ENCODE measurements at places on chromosomes 6 and 20.

DNA sequence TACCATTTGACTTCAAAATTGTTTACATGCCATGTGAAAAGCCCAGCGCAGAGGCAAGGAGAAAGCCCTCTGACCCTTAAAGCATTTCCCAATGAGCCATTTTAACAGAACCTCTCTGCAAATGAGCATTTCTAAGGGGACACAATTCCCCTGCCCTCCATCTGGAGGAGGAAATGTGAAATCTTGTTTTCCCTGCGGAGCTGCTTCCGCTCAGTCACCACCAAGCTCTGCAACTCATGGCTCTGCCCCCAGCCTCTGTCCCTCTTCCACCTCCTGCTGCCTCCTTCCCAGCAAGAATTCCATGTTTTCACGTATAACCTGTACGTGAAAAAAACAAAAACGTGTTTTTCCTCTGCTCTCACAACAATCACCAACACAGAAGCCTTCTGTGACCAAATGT lies 12.3 kb downstream of the RIN2 start:
- DNase-seq, result no peak

- DNase-seq, result no peak
Observed at GRCh38 chr6:110643175-110643574, 166.8 kb upstream of the SLC22A16 start.

GRCh38 chr20:49276161-49276960 lies 1.5 kb downstream of the ZNFX1 start:
- peak; percentile 25 for DNase-seq

DNA sequence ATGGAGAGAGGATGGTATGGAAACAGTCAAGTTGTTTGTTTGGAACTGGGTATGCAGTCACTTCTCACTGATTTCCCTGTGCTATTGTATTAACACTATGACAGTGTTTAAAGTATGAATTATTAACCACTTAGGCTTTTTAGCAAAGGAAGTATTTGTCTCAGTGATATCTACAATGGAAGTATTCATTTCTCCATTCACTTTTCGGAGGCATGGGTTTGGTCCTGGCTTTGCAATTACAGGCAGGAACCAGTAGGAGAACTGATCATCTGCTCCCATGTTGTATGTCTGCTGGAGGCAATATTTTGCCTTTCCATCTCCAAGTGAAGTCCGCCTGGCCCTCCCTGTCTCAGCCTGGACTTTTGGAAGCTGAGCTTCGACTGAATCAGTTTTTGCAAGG lies 30.6 kb upstream of the EXOC2 start:
- DNase-seq, result no peak

- DNase-seq, result no peak
Observed at GRCh38 chr6:135212935-135213334, 31.8 kb downstream of the MYB start.

DNA sequence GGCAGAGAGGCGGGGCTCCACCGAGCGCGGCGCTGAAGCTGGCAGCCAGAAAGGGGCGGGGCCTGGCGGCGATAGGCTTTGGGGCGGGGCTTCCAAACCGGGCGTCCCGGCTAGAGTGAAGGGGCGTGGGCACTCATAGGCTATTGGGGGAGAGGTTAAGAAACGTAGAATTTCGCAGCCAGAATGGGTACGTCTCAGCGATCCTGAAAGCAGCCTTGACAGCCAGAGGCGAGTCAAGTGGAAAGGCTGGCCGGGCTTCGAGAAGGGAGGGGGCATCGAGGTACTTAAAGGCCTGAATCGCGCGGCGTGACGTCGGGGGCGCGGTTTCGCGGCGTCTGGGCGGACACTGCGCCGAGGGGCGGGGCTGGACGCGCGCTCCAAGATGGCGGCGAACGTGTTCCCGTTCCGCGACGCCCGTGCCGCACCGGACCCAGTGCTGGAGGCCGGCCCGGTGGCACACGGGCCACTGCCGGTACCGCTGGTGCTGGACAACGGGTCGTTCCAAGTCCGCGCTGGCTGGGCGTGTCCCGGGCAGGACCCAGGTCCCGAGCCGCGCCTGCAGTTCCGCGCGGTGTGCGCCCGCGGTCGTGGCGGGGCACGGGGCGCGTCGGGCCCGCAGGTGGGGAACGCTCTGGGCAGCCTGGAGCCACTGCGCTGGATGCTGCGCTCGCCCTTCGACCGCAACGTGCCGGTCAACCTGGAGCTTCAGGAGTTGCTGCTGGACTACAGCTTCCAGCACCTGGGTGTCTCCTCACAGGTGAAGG lies at the start of gene ACTR5:
Gene ACTR5, plus strand, starts transcription at position 364 of the 764 bp plus-strand sequence. Its CDS starts 19 bp downstream, at position 383.
- peak; percentile 98 for DNase-seq

DNA sequence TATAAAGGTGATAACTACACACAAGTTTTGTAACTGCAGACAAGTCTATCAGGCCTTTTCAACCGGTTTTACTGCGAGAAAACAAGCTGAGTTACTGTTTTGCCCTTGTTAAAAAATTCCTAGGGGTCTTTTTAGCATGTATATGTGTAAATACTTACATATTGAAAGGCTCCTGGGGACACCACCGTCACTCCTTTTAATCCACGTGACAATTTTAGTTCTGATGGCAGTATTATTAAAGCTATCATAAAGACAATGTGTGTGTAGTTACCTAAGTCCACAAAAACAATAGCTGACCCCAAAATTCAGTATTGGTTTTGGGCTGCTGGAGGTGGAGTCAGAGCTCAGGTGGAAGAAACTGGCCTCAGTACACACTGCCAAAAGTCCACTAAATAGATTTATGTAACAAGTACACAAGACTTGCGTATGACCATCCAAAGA lies 41.3 kb upstream of the HFE start:
- no peak for DNase-seq

DNA sequence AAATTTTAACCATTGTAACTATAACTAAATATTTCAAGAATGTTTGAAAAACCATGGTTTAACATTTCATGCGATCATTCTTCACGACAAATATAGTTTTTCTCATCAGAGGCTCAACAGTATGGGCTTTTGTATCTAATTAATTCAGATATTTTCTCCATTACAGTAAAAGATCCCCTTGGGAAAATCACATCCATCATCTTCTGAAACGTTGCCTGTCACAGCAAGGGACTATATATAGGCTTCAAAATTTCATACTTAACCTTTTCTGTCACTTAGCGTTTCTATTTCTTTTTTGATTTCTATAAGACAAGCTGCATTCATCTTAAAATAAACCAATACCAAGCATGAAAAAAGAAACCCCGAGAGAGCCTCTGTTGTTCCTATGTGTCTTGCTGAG lies 710.0 kb downstream of the PRKN start:
- DNase-seq, result no peak

- no peak for DNase-seq
Observed at GRCh38 chr6:129713806-129714333, 3.9 kb upstream of the ARHGAP18 start.

DNA sequence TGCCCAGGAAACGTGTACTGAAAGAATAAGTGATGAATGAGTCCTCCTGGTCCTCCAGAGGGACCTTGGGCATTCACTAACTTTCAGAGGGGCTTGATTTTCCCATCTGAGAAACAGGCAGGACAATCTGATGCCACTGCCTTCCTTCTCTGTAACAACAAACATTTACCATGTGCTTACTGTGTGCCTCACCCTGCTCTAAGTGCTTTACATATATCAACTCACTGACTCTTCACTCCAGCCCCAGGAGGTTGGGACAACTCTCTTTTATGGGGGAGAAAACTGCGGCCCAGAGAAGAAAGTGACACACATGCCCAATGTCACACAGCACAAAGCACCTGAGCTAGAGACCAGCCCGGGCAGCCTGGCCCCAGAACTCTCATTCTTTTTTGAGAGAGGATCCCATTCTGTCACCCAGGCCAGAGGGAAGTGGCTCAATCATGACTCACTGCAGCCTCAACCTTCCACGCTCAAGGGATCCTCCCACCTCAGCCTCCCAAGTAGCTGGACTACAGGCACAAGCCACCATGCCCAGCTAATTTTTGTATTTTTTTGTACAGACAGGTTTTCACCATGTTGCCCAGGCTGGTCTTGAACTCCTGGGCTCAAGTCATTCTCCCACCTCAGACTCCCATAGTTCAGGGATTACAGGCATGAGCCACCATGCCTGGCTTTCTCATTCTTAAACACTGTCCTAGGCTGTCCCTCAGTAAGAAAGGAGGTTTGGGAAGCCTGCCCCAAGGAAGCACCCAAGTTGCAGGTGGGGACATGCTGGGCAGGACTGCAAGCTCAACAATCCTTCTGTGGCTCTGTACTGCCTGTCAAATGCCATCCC lies 38.0 kb downstream of the NOL4L start:
- DNase-seq, result no peak

GRCh38 chr6:148566664-148567350 lies 180.0 kb upstream of the UST start:
- no peak for DNase-seq

GRCh38 chr20:17339000-17339399 lies 112.2 kb downstream of the PCSK2 start:
- DNase-seq, result no peak

DNA sequence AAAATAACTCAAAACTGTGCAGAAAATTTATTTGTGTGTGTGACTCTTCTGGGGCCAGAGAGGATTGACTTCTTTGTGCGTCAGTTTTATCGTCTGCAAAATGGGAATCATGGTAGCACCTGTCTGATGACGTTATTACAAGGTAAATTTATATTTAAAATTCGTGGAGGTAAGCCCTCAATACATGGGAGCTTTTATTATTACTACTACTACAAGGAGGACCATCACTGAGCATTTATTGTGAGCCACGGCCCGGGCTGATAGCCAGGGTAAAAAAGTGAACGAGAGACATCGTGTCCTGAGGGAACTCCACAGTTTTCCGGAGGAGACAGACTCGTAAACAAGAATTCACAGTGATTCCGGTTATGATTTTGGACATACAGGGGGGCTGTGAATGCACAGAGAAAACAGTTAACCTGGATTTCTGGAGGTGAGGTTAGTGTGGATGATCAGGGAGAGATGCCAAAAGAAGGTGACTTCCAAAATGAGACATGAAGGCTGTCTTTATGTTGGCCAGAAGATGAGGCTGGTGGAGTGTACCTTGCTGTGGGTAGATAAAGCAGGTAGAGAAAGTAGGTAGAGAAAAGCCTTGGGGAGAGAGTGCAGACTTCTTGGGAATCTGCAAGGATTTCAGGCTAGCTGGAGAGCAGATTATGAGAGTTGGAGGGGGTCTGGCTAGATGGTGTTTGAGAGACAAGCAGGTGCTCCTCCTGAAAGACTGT lies 10.6 kb upstream of the SERINC3 start:
- no peak for DNase-seq

- peak; percentile 78 for DNase-seq
Observed at GRCh38 chr6:29752451-29753308, 29.4 kb downstream of the HLA-F start.

GRCh38 chr6:41690541-41691330 lies 44.7 kb downstream of the TFEB start:
- DNase-seq, result no peak

GRCh38 chr6:85455471-85456026 lies 5.7 kb downstream of the NT5E start:
- no peak for DNase-seq

DNA sequence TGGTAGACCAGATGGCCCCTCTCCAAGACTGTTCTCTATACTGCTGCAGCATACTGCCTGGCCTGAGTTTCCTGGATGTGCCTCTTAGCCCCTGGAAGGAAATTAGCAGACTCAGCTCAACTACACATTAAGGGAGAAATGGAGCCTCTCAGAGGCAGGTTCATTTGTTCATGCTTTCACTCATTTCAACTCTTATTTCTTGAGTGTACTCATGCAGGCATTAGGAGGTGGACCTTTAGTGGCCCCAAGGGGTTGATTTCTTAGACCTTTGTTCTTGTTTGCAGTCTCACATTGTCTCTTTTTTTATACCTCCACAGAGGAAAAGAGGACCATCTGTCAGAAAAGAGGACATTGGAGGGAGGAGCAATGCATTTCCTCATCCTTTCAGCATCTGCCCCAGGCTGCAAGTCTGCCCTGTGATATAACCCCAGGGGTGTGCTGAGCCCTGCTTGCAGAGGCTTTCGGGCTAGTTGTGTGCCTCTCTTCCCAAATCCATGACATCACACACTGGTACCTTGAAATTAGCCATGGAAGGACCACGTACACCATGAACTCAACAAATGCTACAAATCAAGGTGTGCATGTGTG lies 456.2 kb downstream of the CD83 start:
- DNase-seq, result no peak

DNA sequence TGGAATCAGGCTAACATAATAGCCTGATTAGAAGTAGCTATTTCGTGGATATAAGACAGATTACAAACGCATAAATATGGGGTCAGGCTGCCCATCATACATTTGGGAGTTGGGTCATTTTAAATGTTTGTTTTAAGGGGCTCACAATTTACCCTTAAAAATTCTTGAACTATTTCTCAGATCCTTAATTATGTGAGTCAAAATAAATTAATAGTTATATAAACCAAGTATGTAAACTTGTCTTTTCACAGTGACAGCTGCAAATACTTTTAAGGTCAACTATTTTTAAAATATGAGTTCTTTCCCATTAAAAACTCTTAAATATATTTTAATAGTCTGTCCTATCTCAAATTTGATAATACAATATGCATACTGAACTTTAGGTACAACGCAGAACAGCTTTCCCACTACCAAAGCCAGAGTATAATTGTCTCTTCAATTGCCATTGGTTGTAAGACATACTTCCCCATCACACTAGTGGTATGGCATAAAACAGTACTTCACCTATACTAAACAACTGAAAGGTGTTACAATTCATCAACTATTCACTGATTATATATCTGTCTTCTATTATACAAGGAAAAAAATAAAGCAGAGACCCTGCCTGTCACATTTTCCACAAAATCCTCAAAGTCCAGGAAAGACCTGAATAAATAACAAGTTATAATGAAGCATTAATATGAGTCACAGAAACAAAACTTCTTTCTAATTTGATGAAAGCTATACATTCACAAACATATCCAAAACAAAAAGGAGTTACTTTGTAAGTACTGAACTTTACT lies 80.8 kb upstream of the COL21A1 start:
- no peak for DNase-seq

GRCh38 chr6:144305985-144306384 lies 20.9 kb downstream of the UTRN start:
- no peak for DNase-seq

DNA sequence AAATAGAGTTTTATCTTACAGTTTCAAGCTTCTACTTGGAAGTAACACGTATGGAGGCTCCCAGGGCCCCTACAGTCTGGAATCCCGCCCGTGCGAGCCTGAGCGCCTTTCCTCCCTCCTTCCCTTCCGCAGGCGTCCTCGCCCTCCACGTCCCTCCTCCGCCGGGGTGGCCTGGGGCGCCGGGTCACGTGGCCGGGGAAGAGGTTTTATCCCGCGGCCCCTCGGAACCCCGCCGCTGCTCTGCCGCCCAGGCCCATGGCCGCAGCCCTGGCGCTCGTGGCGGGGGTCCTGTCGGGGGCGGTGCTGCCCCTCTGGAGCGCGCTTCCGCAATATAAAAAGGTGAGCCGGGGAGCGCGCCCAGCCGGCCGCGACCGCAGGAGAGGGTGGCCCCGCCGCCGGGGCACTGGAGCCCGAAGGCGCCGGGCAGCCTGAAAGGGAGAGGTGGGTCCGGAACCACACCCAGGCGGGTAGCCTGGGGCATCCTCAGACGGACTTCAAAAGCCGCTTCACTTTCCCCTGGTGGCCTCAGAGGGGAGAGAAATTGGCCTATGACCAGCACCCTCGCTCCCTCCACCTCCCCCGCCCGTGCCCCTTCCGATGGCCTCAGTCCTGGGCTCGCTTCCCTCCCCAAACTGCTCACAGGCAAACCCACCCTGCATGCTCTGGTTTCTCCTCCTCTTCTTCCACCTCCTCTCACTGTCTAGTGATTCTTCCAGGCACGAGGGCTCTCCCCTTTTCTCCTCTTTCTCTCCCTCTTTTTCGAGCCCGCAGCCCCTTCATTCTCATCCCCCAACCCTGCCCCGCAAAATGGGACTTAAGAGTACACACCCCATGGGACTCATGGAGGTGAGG lies at the start of gene CLPSL2:
Gene CLPSL2, plus strand, starts transcription at position 235 of the 852 bp plus-strand sequence. Its CDS starts 21 bp downstream, at position 256.
- no peak for DNase-seq

GRCh38 chr6:53238311-53238710 lies 89.7 kb upstream of the GCM1 start:
- DNase-seq, result no peak

- DNase-seq, result no peak
Observed at GRCh38 chr6:18324706-18325042, 60.3 kb upstream of the DEK start.
